ENCODE measurements at places on chromosomes 12 and 14.

GRCh38 chr12:67534681-67535080 is 113.9 kb upstream of the DYRK2 start:
- H3K4me1 ChIP-seq, result no peaks in the 10 kb centered on the region
- H3K36me3 ChIP-seq, result no peaks in the 10 kb centered on the region
- no peak overlapping the region for H3K4me3 ChIP-seq
- DNase-seq, result no peak
- H3K27me3 ChIP-seq, result no peaks in the 10 kb centered on the region

GRCh38 chr12:1842905-1843640 is 22.7 kb downstream of the LRTM2 start:
- no peak overlapping the region for H3K27ac ChIP-seq
- H3K36me3 ChIP-seq, result no peaks in the 10 kb centered on the region

- H3K4me1 ChIP-seq, result no peaks in the 10 kb centered on the region
- DNase-seq, result no peak
- peaks cover 35% of the 10 kb centered on the region for H3K36me3 ChIP-seq
- no peaks in the 10 kb centered on the region for H3K27me3 ChIP-seq
Measured at GRCh38 chr14:104794631-104794992, 936 bp downstream of the AKT1 start.

- no peaks in the 10 kb centered on the region for H3K36me3 ChIP-seq
- no peaks in the 10 kb centered on the region for H3K27me3 ChIP-seq
- no peaks in the 10 kb centered on the region for H3K4me1 ChIP-seq
- DNase-seq, result no peak
- H3K27ac ChIP-seq, result no peak overlapping the region
- no peak overlapping the region for H3K4me3 ChIP-seq
Measured at GRCh38 chr14:48275301-48275700, 599.9 kb upstream of the MDGA2 start.

- H3K27me3 ChIP-seq, result peaks cover 4% of the 10 kb centered on the region
- DNase-seq, result no peak
Measured at GRCh38 chr12:62629413-62629812, 162.8 kb downstream of the MON2 start.

- H3K36me3 ChIP-seq, result no peaks in the 10 kb centered on the region
- H3K27me3 ChIP-seq, result no peaks in the 10 kb centered on the region
Measured at GRCh38 chr12:30874455-30875321, 51.9 kb upstream of the TSPAN11 start.

DNA sequence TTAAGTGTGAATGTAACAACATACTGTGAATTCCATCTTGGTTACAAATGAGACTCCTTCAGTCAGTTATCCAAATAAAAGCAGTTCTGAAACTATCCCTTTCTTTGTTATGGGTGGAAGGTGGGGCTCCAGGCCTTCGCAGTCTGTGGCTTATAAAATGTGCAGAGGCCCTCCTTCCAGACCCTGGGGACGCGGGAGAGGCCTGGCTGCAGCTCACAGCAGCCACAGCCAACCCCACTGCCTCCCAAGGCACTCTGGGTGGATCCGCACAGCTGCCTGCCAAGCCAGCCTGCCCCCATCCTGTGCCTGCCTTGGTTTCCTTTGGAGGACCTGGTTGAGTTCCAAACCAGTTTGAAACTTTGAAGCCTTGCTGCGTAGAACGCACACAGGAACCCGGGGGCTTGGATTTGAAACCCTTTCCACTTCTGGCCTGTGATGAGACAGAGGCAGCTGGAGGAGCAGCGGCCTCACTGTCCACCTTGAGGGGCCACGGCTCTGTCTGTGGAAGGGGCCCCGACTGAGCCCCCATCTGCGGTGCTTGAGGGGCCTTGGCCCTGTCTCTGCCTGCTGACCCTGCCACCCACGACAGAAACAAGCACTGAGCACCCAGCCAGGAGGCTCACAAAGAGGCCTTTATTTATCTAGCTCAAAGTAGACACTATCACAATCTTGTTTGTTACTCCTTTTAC is 30.4 kb downstream of the CCNK start:
- no peak overlapping the region for H3K4me3 ChIP-seq
- H3K36me3 ChIP-seq, result peaks cover 60% of the 10 kb centered on the region
- no peak for DNase-seq
- no peak overlapping the region for H3K27ac ChIP-seq
- no peaks in the 10 kb centered on the region for H3K27me3 ChIP-seq
- no peaks in the 10 kb centered on the region for H3K4me1 ChIP-seq

DNA sequence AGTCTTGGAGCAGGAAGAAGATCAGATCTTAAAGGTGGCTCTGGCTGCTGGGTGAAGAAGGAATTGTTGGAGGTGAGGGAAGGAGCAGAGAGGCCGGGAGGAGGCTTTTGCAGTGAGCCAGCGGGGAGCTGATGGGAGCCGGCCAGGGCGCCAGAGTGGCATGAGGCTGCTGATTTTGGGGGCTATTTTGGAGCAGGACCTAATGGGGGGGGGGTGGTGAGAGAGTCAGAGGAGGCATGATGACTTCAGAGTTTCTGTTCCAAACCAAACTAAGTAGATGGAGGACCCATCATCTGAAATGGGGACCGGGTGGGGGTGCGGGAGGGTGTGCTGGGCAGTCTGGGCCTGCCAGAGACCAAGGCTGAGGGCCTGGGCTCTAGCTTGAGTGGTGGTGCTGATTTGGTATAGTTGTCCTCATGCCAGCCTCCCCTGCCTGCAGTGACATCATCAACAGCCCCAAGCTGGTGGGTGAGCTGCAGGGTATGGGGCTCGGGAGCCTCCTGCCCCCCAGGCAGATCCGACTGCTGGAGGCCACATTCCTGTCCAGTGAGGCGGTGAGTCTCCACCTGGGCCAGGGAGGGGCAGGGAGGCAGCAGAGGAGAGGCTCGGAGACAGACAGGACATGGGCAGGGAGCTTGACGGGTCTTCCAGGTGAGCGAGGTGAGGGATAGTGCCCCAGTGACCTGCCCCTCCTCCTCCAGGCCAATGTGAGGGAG is 6.2 kb downstream of the TNFAIP2 start:
- H3K27me3 ChIP-seq, result no peaks in the 10 kb centered on the region
- no peaks in the 10 kb centered on the region for H3K4me1 ChIP-seq
- no peak for DNase-seq
- H3K27ac ChIP-seq, result no peak overlapping the region

DNA sequence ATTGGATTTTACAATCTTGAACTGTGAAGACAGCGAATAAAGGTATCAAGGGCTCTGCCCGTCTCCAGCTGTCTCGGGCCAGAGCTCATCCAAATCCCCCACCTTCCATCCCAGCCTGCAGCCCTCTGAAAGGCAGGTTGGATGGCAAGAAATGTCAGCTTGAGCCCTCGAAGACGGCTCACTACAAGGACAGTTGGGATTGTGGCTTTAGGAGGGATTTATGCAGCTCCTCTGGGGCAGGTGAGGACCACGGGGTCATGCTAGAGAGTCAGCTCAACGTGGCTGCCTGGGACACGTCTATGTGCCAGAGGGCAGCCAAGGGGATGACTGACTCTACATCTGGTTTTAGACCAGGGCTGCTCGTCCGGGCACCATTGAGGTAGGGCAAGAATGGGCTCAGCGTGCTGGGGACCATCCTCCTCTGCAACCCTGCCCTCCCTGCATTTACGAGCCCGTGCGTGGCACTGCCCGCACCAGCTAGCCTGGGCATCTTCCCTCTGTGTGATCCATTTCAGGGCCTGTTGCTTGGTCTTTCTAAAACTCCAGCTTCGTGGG is 16.2 kb downstream of the MVK start:
- H3K4me3 ChIP-seq, result no peak overlapping the region
- H3K36me3 ChIP-seq, result peaks cover 29% of the 10 kb centered on the region
- H3K4me1 ChIP-seq, result peaks cover 3% of the 10 kb centered on the region
- DNase-seq, result no peak
- H3K27ac ChIP-seq, result no peak overlapping the region

GRCh38 chr14:58871573-58871972 is 233.8 kb downstream of the DACT1 start:
- H3K4me1 ChIP-seq, result no peaks in the 10 kb centered on the region
- H3K4me3 ChIP-seq, result no peak overlapping the region
- no peaks in the 10 kb centered on the region for H3K36me3 ChIP-seq
- H3K27me3 ChIP-seq, result no peaks in the 10 kb centered on the region
- no peak overlapping the region for H3K27ac ChIP-seq

DNA sequence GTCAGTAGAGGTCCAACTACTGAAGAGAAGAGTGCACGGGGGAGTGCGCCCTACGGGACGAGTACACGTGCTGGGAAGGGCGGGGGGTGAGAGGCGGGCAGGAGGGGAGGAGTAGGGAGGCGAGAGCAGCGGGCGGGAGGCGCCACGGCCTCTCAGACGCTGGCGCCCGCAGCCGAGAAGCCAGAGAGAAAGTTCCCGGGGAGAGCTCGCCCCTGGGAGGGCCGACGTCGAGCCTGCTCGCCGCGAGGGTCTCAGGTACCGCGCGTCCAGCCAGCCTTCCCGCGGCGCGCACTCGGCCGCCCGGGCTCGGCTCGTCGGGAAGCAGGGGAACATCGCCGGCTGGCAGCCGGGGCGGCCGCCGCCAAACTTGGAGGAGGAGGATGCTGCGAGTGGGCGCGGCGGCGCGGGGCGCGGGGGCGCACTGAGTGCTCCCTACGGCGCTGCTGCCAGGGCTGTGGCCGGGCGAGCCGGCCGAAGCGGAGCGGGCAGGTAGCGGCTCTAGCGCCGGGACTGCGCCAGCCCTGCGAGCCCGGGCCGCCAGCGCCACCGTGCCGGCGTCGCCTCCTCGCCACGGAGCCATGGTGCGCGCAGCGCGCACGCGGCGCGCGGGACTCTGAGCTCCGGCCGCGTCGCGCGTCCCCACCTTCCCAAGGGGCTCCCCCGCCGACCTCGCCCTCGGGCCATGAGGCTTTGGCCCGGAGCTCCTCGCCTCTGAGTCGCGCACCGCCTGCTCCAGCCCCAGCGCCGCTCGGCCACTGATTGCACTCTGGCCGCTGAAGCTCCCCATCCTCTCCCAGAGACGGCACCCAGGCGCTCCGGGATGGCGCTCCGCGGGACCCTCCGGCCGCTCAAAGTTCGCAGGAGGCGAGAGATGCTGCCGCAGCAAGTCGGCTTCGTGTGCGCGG is at the start of gene SLC24A4:
TSS of gene SLC24A4 (plus strand) at position 155 of the 905 bp plus-strand sequence. CDS start at position 821, 666 bp downstream.
- H3K27me3 ChIP-seq, result peaks cover 29% of the 10 kb centered on the region
- no peak within 1 kb of the TSS for H3K27ac ChIP-seq
- H3K4me3 ChIP-seq, result peak within 1 kb of the TSS; percentile 24
- no peaks in the 10 kb centered on the region for H3K4me1 ChIP-seq
- H3K36me3 ChIP-seq, result no peaks in the 10 kb centered on the region

- H3K27me3 ChIP-seq, result no peaks in the 10 kb centered on the region
- H3K36me3 ChIP-seq, result peaks cover 3% of the 10 kb centered on the region
- H3K27ac ChIP-seq, result no peak overlapping the region
- H3K4me1 ChIP-seq, result no peaks in the 10 kb centered on the region
- no peak overlapping the region for H3K4me3 ChIP-seq
- no peak for DNase-seq
Measured at GRCh38 chr14:31300883-31301282, 93.3 kb upstream of the HECTD1 start.

DNA sequence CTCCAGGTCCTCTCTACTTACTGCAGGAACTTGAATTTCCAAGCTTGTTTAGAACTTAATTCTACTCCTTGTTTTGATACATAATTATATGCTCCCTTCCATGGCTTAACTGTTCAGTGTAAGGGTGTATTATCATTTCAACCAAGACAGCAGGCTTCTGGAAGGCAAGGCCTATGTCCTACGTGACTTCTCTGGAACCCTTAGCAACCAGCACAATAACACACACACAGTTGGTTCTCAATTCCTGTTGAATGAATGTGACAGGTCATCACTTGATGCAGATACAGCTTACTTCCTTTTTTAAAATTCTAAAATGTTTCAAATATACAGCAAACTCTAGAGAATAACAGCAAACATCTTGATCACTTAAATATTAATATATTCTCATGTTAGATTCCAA is 77.7 kb upstream of the COCH start:
- H3K27me3 ChIP-seq, result no peaks in the 10 kb centered on the region
- DNase-seq, result peak; percentile 8
- H3K4me1 ChIP-seq, result no peaks in the 10 kb centered on the region
- no peaks in the 10 kb centered on the region for H3K36me3 ChIP-seq

GRCh38 chr14:46323404-46323762 is 328.2 kb downstream of the RPL10L start:
- no peak for DNase-seq
- no peaks in the 10 kb centered on the region for H3K36me3 ChIP-seq
- no peaks in the 10 kb centered on the region for H3K27me3 ChIP-seq
- no peak overlapping the region for H3K4me3 ChIP-seq
- H3K27ac ChIP-seq, result peak overlapping the region; percentile 74
- H3K4me1 ChIP-seq, result peaks cover 19% of the 10 kb centered on the region

- no peaks in the 10 kb centered on the region for H3K27me3 ChIP-seq
- H3K36me3 ChIP-seq, result no peaks in the 10 kb centered on the region
- peak overlapping the region; percentile 9 for H3K27ac ChIP-seq
- no peaks in the 10 kb centered on the region for H3K4me1 ChIP-seq
Measured at GRCh38 chr12:41521872-41522379, 333.8 kb downstream of the PDZRN4 start.

- H3K27me3 ChIP-seq, result no peaks in the 10 kb centered on the region
- H3K4me1 ChIP-seq, result no peaks in the 10 kb centered on the region
- no peak for DNase-seq
- no peak overlapping the region for H3K4me3 ChIP-seq
- H3K36me3 ChIP-seq, result no peaks in the 10 kb centered on the region
Measured at GRCh38 chr12:12520273-12520672, 42.4 kb downstream of the DUSP16 start.

DNA sequence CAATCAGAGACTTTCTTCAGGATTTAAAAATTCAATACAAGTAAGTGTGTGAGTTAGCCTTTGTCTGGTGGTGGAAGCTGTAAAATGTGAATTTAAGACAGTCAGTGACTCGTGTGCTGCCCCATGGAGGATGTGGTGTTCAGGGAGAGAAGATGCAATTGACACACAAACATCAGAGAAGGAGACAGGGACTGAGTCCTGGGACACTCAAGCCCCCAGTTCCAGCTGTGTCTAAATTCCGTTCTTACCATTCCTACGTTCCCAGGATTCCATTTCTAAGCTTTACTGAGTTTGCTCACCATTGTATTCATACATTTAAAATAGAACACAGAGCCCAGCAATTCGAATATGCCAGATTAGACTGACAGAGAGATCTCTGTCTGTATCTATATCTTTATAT is 67.6 kb downstream of the C12orf56 start:
- no peaks in the 10 kb centered on the region for H3K27me3 ChIP-seq
- DNase-seq, result no peak
- H3K36me3 ChIP-seq, result no peaks in the 10 kb centered on the region
- H3K27ac ChIP-seq, result no peak overlapping the region

All from common myeloid progenitor, CD34-positive (primary cell).